NCI-H1930 (cell line): ENCODE measurements at places on chromosomes 13 and 19.

GRCh38 chr19:30001791-30002190 is 59.8 kb downstream of the URI1 start:
- no peak for DNase-seq

GRCh38 chr19:48975947-48976847 is 11.1 kb downstream of the FTL start:
- no peak for DNase-seq

GRCh38 chr13:110254151-110254679 is 52.7 kb downstream of the COL4A1 start:
- no peak for DNase-seq

GRCh38 chr13:74423434-74423833 is 289.2 kb upstream of the KLF12 start:
- no peak for DNase-seq

- DNase-seq: no peak
Measured at GRCh38 chr19:1227304-1228054, 10.3 kb downstream of the CBARP start.

GRCh38 chr19:22605275-22606211 is 28.6 kb upstream of the ZNF492 start:
- DNase-seq: no peak

DNA sequence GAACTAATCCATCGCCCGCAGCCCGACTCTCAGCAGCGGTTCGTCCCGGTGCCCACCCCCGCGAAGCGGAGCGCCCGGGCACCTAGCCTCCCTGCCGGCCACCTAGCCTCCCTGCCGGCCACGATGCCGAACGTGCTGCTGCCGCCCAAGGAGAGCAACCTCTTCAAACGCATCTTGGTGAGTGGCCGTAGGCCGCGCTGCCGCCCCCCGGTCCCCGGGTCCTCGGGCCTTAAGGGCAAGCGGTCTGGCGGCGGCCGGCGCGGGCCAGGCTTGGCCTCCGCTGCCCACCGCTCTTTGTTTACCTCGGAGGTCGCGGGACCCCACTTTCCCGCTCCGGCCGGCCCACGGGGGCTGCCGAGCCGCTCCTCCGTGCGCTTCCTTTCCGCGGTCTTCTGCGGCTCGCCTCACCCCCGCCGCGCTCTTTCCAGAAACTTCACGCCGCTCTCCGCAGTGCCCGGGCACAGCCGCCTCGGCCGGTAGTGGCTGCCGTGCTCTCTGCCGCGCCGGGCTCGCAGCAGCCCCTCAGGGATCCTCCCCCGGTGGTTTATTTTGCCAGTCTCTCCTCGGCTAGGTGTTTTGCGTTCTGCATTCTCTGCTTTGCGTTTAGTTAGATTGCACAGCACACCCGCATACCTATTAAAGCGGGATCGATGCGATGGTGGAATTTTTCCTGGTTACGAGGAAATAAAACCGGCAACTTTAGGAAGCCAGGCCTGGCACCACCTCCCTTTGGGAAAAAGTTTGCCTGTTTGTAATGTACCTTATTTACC is 524 bp downstream of the NAA16 start:
- DNase-seq: no peak

DNA sequence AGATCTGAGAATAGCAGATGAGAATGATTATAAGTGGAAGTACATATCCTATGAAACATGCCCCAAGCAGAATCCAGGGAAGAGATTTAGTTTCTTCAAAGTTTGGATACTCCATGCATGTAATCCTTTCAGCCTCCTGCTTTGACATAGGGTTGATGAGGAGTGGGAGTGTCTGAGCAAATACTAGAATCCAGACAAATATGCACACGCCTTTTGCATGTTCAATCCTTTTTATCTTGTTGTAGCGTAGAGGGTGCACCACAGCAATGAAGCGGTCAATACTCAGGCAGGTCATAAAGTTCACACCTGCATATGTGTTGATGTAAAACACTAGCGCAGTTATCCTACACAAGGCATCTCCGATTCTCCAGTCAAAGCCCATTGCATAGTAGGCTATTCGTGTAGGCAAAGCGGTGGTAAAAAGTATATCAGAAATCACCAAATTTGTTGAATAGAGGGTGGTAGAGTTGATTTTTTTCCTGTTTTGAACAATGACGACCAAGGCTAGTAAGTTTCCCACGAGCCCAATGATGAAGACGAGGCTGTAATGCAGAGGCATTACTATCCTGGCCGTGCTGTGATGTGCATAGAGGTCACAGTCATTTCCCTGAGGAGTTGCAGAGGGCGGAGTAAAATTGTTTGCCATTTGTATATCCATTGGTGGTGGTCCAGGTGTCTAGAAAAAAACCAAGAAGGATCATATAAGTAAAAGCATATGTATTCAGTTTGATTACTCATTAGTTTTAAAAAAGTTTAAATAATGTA is 11.5 kb downstream of the GPR183 start:
- no peak for DNase-seq

GRCh38 chr13:88063741-88064140 is 392.6 kb downstream of the SLITRK5 start:
- DNase-seq: no peak

DNA sequence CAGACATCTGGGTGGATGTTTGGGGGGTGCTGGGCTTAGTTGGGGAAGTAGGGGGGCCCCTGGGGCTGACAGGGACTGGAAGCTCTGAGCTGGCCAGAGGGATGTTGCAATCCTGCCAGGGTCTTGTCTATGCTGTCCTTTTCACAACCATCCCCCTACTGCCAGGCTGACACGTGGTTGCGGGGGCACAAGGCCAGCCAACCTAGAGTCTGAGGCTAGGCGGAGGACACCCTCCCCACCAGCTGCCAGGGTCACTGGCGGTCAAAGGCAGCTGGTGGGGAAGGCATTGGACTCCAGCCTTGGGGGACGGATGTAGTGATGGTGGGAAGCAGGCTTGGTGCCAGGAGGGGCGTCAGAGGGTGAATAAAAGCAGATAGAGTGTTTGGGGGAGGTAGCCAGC is 1.6 kb upstream of the APOC1 start:
- DNase-seq: no peak

- peak; percentile 44 for DNase-seq
Measured at GRCh38 chr19:56294549-56294948, 20.1 kb downstream of the ZSCAN5A start.

- DNase-seq: no peak
Measured at GRCh38 chr19:14770944-14771839, 7.2 kb downstream of the ADGRE2 start.

GRCh38 chr13:83248751-83249150 is 633.5 kb downstream of the SLITRK1 start:
- DNase-seq: no peak

DNA sequence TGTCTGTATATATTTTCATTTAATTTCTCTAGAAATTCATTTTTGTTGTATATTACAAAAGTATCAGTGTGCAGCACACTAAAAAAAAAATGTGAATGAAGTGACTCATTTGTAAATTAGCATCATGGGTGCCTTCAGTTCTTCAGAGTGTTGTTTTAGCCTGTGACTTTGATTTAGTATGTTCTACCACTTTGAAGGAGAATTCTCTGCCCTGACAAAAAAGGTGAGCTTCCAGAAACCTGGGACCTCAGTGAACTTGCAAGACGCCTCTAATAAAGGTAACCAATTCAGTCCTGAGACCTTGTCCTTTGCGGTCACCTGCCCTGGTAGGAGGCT is 2.4 kb downstream of the METTL21C start:
- no peak for DNase-seq

DNA sequence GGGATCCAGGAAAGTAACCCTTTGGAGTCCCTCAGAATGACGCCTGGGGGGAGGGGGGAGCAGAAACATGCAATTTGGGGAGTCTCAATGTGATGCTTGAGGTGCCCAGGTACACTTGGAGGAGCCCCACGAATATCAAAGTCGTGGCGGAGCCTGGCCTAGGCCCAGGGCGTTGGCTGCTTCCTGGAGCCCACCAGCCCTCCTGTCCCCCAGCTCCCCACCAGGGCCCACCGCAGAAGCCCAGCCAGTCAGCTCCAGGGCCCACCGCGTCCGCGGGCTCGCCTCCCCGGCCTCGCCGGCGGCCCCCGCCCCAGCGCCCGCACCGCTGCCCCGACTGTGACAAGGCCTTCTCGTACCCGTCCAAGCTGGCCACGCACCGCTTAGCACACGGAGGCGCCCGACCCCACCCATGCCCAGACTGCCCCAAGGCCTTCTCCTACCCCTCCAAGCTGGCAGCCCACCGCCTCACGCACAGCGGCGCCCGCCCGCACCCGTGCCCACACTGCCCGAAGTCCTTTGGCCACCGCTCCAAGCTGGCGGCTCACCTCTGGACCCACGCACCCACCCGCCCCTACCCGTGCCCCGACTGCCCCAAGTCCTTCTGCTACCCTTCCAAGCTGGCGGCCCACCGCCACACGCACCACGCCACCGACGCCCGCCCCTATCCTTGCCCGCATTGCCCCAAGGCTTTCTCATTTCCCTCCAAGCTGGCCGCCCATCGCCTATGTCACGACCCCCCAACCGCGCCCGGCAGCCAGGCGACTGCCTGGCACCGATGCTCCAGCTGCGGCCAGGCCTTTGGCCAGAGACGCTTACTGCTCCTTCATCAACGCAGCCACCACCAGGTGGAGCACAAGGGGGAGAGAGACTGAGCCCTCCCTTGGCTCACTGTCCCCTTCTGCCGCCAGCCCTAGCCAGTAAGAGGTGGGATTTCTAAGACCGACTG is 2.1 kb downstream of the ZNF575 start:
- peak; percentile 46 for DNase-seq

- DNase-seq: no peak
Measured at GRCh38 chr19:41027273-41027967, 36.3 kb downstream of the CYP2B6 start.

DNA sequence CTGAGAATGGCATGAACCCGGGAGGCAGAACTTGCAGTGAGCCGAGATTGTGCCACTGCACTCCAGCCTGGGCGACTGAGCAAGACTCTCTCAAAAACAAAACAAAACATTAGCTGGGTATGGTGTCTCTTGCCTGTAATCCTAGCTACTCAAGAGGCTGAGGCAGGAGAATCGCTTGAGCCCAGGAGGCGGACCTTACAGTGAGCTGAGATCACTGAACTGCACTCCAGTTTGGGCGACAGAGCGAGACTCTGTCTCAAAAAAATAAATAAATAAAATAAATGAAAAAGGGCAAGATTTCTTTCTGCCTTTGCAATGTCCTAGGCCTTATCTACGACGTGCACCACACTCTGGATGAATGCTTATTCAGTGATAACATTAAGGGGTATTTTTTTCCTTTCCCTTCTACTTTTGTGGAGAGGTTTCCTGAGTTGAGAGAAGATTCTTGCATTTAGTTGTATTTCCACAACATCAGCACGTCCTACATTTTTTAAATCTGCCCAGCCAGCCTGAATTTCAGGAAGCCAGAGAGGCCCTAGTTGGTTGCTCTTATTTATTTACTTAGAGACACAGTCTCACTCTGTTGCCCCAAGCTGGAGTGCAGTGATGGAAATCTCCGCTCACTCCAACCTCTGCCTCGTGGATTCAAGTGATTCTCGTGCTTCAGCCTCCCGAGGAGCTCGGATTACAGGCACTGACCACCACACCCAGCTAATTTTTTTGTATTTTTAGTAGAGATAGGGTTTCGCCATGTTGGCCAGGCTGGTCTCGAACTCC is 26.1 kb upstream of the OR1M1 start:
- DNase-seq: no peak

DNA sequence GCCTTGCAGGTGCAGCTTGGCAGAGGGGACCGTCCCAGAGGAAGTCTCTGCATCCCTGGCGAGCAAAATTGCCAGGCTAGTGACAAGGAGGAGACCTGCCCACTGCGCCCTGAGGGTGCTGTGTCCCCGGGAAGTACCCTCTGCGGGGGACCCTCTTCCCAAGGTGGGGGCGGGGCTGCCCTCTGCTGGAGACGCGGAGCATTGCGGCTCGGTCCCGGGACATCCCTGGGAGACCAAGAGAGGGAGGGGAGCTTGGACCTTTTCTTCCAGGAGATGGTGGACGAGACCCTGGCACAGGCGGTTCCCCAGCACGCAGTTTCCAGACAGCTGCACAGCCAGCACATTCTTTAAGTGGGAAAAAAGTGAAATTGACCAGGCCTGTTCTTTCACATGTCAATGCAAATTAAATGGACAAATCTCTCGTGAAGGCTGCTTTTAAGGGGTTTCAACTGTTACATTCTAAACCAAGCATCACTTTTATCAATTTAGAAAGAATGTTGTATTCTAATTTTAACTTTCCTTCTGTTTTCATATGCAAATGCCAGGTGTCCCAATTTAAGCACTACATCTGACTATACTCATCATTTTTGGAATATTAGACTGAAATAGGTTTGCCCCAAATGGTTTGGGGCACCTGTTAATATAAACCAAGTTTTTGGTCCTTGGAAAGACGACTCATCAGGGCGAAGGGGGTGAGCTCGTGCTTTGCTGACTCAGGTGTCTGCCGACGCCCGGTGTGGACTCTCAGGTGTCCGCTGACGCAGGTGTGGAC is 60.7 kb downstream of the MCF2L start:
- DNase-seq: peak; percentile 46

GRCh38 chr19:18385675-18386542 is at the start of gene GDF15:
TSS of gene GDF15 (plus strand) at chr19:18386158. CDS start at chr19:18386190, 32 bp downstream.
- DNase-seq: no peak

DNA sequence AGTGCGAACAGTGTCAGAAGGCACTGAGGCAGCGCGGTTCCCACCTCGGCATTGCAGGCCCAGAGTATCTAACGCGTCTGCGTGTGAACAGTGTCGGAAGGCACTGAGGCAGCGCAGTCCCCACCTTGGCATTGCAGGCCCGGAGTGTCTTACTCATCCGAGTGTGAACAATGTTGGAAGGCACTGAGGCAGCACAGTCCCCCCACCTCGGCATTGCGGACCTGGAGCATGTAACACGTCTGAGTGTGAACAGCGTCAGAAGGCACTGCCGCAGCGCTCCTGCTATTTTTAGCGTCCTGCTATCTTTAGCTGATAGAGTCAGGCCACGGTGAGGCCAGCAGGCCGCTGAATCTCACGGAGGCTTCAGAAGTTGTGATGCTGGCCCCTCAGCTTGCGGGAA is 39.6 kb downstream of the ATP11A start:
- no peak for DNase-seq

DNA sequence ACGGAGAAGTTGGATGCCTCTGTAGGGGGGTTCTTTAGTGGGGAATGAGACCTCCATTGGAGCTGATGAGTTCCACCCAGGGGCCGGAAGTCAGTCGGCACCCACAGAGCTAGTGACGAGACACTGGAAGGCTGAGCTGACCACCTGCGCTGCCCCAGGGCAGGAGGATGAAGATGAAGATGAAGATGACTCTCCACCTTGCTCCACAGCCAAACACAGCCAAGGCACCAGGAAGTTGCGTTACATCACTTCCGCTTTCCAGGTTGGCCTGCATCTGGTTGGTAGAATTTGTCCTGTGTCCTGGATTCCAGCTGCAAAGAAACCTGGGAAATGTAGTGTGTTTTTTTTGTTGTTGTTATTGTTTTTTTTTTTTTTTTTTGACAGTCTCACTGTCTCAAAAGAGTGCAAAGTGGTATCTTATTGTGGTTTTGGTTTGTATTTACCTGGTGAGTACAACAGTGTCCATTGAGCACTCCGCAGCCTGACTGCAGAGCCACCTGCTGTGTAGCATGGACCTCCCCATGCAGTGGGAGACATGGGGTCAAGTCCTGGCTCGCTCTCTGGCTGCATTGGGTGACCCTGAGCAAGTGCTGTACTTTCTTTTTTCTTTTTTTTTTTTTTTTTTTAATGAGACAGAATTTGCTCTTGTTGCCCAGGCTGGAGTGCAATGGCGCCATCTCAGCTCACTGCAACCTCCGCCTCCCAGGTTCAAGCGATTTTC is 1.9 kb downstream of the TBC1D17 start:
- no peak for DNase-seq
